HFFc6 (cell line): ENCODE measurements at places on chromosomes 11 and 22. TPM values are rescaled to one million over a fixed set of nuclear protein-coding genes. Genes with fewer than 3 reads are reported as not detected.

The ADORA2A gene
- total RNA-seq, result 1.1 to 2.3 TPM (median 1.6 TPM) in 3 replicates

DNA sequence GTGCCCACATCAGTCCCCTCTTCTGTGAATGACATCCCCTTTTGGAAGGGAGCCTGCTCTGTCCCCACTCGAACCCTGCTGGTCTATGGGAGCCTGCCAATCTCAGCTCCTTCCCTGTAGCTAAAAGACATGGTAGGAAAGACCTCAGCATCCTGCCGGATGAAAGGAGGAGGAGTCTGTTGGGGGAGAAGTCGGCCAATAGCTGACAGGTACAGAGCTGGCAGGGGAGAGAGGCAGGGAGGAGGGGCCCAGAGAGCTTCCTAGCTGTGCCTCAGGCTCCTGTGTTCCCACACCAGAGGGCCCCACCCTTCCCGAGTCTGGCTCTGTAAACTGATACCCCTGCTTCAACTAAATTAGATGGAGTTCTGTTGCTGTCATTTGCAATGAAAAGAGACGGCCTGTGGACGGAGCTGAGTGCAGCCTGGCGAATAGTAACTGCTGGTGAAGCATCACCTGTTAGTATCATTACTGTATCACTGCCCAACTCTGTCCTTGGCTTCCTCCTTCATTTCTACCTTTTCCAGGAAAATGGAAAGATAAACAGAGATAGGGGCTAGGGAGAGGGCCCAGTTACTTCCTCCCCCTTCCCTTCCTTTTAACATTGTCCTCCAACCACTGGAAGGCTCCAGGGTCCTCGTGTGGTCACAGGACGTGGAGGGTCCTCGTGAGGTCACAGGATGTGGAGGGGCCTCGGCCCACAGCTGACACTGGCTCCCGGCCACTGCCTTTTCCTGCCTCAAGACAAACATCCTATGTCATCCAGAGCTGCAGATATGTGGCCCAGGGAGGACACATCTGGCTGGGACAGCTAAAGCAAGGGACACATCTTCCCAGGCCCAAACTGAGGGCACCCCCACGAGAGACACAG is 15.1 kb downstream of the FXYD6 start:
- H3K36me3 ChIP-seq, result no peaks in the 10 kb centered on the region
- no peaks in the 10 kb centered on the region for H3K4me1 ChIP-seq
- H3K4me3 ChIP-seq, result no peak overlapping the region
- no peak overlapping the region for H3K27ac ChIP-seq

DNA sequence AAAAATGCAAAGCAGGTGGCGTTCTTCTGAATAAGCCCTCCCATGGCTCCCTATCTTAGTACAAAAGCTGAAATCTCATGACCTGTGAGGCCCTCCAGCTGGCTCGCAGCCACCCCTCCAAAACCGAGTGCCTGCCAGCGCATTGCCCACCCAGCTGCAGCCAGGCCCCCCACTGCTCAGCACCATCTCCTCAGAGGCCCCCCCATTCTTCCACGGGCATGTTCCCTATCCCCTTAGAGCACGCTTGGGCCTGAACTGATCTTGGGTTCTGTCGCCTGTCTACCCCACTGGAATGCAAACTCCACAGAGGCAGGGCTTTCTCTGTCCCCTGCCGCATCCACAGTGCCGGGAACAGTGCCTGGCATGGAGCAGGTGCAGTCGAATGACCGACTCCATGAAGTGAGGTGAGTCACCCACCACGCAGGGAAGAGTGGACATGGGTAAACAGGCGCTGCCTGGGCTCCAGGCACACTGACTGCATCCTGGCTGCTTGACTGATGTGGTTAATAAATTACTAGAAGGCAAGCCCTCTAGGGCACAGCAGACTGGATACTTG is 11.3 kb upstream of the EFCAB6 start:
- no peak overlapping the region for H3K27ac ChIP-seq
- no peak overlapping the region for H3K4me3 ChIP-seq
- no peak for DNase-seq

- no peak for DNase-seq
- peaks cover 2% of the 10 kb centered on the region for H3K27me3 ChIP-seq
- H3K4me3 ChIP-seq, result no peak overlapping the region
- H3K27ac ChIP-seq, result no peak overlapping the region
- peaks cover 4% of the 10 kb centered on the region; the same call in 1 of the 2 replicates for H3K36me3 ChIP-seq
Measured at GRCh38 chr11:115745610-115746512, 241.6 kb upstream of the CADM1 start.
